Thoracic aorta (tissue), 2 donors: ENCODE measurements at places on chromosomes 7 and 10. TPM values are rescaled to one million over a fixed set of nuclear protein-coding genes. Genes with fewer than 3 reads are reported as not detected.

DNA sequence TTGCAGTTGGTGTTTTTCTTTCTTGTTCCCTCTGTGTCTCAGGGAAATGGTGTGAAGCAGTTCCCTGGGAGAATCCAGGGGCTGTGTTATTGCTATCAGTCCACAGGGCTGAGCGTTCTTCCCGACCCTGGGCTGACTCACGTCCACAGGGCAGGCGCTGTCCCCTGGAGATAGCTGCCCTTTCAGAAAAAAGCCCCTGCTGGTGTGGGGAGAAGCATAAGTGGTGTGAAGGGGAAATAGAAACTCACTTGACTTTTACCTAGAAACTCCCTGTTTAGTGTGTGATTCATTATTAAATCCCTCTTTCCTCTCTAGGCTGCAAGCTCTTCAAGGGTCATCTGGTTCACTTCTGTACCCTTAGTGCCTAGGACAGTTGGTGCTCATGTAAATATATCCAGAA, 63.3 kb upstream of the SMNDC1 start:
- DNase-seq: no peak

The TLX1 gene
- not detected for total RNA-seq

- no peak for DNase-seq
Observed at GRCh38 chr7:84877943-84878570, 308.8 kb downstream of the SEMA3D start.

DNA sequence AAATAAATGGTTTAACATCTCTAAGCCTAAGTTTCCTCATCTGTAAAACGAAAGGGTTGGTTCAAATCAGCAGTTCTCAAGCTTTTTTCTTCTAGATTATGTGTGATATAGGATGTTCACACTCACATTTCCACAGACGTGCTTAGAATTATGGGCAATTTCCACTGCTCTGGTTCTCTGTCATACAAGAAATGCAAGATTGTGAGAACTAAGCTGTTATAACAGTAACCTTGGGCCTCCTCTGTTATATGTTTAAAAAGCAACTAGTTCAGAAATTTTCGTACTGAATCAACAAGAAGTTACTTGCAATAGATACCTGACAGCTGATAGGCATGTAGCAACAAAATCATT, 33.7 kb downstream of the ADD3 start:
- DNase-seq: no peak

- DNase-seq: no peak
Observed at GRCh38 chr7:47361746-47362215, 220.1 kb downstream of the TNS3 start.

The LAMB1 gene
- total RNA-seq: 144 TPM

DNA sequence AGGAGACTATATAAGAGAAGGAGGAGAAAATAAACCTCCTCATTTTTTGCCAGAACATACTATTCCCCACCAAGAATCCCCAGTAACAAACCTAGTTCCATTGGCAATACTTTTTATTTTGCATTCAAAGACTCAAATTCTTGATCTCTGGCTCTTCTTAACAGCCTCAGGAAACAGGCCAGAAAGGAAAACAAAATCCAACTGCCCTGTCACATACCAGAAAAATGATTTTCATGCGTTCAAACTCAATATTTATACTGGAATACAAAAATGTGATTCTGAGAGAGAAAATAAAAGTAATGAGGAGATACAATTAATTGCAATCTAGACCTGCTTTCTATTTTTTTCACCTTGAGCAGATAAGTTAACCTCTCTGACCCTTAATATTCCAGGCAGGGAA, 435.9 kb upstream of the AUTS2 start:
- no peak for DNase-seq

The UPK3B gene
- total RNA-seq: 5.1 TPM

- DNase-seq: no peak
Observed at GRCh38 chr7:155190688-155191087, 107.0 kb upstream of the INSIG1 start.

DNA sequence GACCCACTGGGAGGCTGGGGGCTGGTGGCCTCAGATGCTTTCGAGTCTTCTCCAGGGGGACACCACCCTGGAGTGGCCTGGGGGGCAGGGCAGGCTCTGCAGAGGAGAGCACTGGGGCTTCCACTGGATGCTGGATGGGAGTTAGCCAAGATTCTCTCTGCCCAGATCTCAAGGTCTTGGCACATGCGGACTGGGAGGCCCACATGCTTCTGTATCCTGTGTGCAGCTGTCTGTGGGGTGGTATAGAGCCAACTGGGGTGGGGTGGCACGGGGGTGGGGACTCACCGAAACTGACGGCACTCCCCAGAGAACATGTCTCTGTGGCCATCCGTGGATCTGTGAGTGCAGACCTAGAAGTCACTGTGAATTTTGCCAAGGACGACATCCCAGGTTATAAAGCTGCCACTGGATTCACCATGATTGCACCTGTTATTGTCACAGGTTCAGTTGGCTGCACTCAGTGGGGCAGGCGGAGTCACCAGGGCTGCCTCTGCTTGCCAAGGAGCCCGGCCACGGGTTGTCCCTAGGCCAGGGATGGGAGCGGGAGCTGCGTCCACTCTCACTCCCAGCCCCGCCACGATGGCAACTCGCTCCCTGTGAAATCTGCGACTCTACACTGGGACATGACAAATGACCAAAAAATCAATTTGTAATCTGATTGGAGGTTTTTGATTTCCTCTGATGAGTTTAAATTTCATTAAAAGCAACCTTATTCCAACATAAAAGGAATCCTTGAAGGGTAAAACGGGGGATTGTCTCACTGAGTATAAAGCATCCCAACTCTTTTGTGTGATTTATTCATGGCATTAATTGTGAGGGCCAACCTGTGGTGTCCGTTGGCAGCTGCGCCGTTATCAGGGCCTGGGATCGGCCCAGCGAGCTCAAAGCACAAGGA, 131.3 kb downstream of the EBF3 start:
- no peak for DNase-seq

DNA sequence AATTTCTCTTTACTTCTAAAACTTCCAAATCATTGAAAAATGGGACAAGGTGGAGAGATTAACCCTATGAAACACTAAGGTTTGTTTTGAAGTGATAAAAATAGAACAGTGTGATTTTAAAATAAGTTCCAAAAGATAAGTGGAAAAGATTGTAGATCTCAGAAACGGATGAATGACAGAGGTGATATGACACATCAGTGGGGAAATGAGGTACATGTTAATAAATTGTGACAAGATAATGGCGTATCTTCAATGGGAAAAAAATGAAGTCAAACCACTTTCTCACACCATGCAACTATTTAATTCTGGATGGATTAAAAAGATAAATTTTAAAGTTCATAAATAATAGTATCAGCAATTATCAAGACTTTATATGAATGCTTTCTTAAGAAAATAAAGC, 159.7 kb upstream of the VWC2 start:
- DNase-seq: no peak

- DNase-seq: no peak
Observed at GRCh38 chr10:124943301-124944092, 1.6 kb downstream of the ZRANB1 start.

DNA sequence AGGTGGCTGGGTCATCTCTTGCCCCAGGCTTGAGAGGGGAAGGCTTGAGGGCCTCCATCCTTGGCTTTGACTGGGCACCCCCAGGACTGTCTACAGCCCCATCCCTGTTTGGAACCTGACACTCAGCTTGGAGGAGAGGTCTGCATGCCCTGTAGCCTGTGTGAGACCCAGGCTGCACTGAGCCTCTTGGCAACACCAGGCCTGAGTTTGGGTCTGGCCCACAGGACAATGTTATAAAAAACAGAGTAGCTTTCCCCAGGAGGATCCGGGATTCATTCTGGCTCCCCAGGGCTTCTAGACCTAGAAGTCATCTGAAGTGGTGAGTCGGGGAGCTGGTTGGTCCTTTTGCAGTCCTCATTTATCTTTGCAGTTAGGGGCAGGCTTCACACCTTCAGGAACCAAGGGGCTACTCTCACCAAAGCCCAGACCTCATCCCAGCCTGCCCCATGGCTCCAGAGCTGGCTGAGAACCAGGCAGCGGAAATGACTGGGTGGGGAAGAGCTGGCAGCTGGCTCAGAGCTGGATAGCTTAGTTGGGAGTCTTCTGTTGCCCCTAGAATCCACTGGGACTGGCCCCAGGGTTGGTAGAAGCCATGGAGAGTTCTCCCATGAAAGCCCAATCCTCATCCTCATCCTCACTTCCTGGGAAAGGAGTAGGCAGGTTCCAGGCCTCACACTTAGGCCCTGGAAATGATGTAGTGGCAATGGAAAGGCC, 68.8 kb downstream of the ADCYAP1R1 start:
- no peak for DNase-seq

DNA sequence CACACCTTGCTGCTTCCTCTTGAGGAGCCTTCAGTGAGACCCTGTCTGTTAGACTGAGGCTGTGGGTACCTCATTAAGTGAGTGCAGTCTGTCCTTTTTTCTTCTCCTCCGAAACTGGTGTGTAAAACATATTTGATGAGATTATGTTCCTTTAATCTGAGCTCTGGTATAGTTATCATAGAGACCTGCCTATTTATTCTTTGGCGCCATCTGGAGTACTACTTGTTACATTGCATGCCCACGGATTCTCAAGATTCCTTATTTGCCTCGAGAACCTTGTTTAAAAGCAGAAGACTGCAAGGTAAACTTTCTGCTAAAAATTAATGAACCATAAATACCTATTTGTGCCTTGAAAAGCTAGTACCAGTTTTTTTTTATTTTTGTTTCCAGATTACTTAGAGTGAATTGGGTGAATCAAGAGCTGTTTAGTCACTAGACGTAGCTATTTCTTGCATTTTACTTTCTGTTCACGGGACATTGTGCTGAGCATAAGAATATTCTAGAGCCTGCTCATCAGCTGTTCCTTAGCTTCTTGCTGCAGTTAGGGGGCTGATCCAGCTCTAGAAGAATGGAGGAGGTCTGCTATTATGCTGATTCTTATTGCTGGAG, 16.9 kb upstream of the STMP1 start:
- no peak for DNase-seq

GRCh38 chr10:33669904-33670303, 335.4 kb upstream of the NRP1 start:
- no peak for DNase-seq

The SP4 gene
- total RNA-seq: 8.0 TPM

- DNase-seq: no peak
Observed at GRCh38 chr10:52313933-52314821, at the start of gene DKK1. TSS of gene DKK1 (plus strand) at chr10:52314281. CDS start at chr10:52314435, 154 bp downstream.

The FKBP6 gene
- total RNA-seq: not detected

- no peak for DNase-seq
Observed at GRCh38 chr10:58892031-58892531, 284.4 kb upstream of the PHYHIPL start.

The SPDYE11 gene
- total RNA-seq: not detected

The FGFR2 gene
- total RNA-seq: 7.2 TPM

The IFIT5 gene
- 24.8 TPM for total RNA-seq

The C10orf105 gene
- 0.14 TPM for total RNA-seq

DNA sequence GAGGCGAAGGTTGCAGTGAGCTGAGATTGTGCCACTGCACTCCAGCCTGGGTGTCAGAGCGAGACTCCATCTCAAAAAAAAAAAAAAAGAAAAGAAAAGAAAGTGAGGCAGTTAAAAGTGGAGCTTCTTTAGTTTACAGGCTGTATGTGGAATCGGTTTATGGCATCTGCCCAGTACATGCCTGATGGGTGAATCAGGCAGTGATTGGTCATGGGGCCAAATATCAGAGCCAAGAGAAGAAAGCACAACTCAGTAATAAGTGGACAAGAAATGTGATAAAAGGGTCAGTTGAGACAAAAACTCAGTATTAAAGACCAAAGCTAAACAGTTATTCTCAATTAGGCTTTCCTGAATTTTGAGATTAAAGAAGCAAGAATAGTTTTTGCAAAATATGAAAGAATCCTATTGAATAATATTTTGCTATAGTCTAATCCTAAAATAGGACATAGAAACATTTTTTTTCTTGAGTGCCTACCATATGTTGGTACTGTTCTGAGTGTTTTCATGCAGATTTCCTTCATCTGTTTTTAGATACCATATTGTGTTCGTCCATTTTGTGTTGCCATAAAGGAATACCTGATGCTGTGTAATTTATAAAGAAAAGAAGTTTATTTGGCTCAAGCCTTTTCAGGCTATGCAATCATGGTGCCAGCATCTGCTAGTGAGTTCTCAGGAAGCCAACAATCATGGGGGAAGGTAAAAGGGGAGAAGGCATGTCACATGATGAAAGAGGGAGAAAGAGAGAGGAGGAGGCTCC, 14.4 kb downstream of the CDC14C start:
- DNase-seq: no peak

The VWC2 gene
- total RNA-seq: not detected

GRCh38 chr10:123549761-123550454, 116.2 kb upstream of the GPR26 start:
- DNase-seq: no peak

The CHST3 gene
- total RNA-seq: 80.6 TPM

GRCh38 chr10:91901784-91902677, 7.3 kb downstream of the FGFBP3 start:
- DNase-seq: peak; percentile 43

DNA sequence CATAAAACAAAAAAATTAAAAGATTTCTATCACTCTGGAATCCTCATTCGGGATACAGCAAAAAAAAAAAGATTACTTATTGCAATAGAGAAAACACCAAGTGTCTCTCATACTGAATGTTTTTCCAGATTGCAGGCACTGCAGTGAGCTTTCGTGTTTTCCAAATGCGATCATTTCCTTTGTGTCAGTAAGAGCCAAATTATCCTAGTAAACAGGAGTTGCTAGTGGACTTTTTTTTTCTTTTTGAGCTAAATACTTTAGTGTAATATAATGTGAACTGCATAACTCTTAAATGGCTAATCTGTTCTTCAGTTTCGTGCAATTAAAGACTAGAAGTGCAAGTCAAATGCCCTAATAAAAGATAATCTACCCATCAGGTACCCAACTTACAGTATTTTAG, 44.4 kb upstream of the TOMM7 start:
- DNase-seq: no peak

GRCh38 chr7:126803060-126803665, 449.6 kb downstream of the GRM8 start:
- DNase-seq: no peak

GRCh38 chr10:125083576-125083920, 76.8 kb downstream of the CTBP2 start:
- DNase-seq: no peak

DNA sequence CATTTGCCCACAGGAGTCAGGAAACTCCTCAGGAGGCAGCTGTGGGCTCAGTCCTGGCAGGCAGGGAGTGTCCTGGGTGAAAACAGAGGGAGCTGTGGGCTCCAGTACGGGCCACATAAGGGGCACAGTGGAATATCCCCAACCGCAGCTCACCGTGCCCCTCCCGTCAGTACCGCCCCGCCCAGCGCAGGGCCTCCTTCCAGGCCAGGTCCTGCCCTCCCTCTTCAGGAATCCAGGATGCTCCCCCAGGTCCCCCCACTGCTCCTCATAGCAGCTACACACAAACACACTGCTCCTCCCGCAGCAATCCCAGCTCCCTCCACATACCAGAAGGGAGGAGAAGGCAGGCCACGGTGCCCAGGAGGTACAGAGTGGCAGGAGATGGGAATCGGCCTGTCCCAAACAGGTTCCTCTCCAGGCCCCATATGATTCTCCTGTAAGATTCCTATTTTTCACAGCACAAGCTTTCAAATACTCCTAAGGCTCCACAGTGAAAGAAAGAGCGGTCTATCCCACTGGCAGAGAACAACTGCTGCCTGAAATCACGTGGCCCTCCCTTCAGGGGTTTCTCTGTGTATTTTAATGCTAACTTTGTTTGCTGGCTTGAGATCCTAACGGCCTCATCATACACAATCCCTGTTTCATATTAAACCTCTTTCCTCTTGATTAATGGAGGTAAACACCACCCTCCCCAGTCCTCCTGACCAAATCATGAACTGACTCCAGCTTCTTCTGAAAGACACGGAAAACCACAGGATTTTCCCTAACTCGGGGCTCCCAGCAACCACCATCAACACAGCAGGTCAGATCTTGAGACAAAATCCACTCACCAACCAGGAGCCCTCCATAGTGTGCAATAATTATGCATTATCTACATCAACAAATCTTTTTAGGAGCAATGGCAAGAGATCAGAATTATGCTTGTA, 178.7 kb downstream of the TNS3 start:
- DNase-seq: no peak

The CYP2C19 gene
- total RNA-seq: not detected

The PRSS37 gene
- total RNA-seq: not detected
